ENCODE measurements at places on chromosomes 2 and 18.

- peak; percentile 69 for DNase-seq
Measured at GRCh38 chr2:23566241-23567142, 181.5 kb downstream of the KLHL29 start.

DNA sequence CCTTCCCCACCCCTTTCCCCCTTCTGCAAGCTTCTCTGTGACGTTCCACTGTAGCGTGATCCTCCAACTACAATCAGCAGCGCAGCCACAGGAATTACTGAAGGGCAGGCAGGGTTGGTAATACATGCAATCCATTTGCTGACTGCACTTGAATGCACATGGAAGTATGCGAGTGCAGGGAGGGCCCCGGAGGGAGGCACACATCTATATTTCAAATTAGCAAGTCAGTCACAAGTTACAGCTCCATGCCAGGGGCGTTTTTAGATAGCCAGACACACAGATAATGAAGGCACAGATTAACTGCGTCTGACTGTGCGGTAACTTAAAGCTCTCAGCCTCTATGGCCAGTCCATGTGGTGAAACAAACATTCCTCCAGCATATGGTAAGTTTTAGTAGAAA lies 209.2 kb upstream of the GATA6 start:
- no peak for DNase-seq

DNA sequence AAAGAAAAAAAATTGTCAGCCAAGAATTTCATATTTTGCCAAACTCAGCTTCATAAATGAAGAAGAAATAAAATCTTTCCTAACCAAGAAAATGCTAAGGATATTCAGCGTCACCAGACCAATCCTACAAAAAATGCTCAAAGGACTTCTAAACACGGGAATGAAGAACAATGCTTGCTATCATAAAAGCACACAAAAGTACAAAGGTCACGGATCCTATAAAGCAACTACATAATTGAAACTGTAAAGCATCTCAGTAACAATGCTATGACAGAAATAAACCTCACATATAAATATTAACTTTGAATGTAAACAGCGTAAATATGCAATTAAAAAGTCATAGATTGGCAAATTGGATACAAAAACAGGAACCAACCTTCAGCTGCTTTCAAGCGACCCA lies 1314.6 kb upstream of the GYPC start:
- DNase-seq: no peak

DNA sequence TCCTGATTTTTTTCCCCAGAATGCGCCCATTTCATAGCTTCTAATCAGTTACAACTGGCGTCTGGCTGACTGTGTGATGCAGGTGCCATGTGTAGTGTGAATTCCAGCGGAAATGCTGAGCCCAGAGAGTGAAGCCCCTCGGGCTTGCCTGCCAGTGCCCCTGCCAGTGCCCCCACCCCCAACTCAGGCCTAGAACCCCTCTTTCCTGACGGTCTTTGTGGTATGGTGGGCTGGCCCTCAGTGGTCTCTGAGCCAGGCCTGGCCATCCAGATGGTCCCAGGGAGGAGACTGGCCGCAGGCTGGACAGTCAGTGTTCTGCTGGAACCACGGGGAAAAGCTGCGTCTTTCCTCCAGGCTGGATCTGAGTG lies 3.1 kb downstream of the RAMP1 start:
- DNase-seq: peak; percentile 46

GRCh38 chr2:200585730-200586643 lies at the start of gene AOX1:
TSS of gene AOX1 (plus strand) at chr2:200586014. CDS start at chr2:200586109, 95 bp downstream.
- DNase-seq: peak; percentile 84

DNA sequence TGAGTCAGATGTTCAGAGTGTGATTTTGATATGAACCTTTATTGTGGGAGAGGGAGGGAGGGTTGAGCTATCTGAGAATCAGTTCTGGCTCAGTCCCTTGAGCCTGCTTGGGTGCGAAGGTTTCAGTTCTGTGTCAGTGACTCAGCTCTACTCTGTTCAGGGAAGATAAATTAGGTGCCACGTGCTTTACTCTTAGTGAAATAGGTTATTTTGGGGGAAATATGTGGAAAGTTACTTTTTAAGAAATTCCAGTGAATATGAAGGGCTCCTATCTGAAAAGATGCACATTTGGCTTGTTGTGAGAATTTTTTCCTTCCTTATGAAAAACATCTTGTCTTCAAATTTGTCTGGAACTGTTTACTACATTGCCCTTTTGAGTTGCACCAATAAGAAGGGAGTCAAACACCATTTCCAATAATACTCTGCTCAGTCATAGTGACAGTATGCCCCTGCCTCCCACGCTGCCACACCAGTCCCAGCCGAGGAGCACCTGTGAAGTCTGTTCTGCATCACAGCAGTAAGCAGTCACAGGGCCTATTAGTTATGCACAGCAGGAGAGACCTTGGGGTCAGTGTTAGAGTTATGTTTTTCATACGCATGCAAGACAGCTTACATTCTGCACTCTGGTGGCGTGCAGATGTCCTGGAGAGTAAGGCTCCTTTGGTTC lies 32.8 kb upstream of the DNAH7 start:
- DNase-seq: no peak

- no peak for DNase-seq
Measured at GRCh38 chr2:239120664-239121063, 272.8 kb downstream of the TWIST2 start.

DNA sequence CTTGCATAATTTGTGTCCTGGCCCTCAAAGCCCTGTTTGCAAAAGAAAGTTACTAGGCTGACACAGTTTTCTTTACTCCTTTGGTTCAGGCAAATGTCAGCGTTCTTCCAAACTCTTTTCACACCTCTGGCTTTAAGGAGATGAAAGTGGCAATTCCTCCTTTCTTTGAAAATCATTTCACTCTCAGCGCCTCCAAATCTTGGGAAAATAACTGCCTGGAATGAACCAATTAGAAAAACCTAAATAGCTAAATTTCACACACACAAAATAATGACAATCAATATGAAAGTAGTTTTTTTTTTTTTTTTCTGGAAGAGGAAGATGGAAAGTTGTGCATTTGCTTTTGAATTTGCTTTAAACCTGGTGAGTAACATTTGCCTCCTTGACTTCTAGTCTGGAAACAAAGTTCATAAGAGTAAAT lies 1.7 kb downstream of the MEIS1 start:
- no peak for DNase-seq

DNA sequence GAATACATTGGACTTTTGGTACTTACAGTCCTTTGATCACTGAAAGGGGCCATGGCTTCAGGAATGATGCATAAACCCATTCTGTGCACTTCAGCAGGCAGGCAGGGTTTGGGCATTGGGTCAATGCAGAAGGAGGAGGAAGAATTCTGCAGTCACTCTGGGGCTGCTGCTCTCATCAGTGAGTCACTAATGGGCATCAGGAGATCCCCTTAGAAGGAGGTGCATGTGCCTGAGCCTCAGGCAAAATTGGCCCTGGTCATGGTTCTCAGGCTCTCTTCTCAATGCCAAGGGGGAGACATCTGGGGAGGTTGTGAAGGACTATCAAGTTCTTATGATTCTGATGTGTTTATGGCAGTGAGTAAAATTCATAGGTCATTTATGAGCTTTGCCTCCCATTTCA lies 52.0 kb upstream of the TNP1 start:
- DNase-seq: peak; percentile 71

DNA sequence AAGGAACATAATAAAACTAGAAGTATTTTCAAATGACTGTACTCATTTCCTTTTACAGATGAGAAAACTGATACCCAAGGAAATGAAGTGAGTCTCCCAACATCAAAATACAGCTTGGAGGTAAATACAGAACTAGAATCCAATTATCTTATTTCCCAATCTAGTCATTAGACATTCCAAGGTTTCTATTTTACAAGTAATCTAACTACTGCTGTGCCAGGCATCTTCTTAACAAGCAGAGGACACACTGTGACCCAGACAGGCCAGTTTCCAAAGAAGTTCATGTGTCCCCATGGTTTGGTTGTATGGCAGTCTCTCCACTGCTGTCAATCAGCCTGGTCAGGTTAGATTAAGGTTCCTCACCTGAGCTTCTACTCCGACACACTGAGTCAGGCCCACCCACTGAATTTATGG lies 143.5 kb downstream of the THADA start:
- no peak for DNase-seq

- DNase-seq: no peak
Measured at GRCh38 chr2:47274054-47274782, 119.1 kb upstream of the STPG4 start.

GRCh38 chr2:182186132-182186735 lies 200.6 kb downstream of the PPP1R1C start:
- no peak for DNase-seq

DNA sequence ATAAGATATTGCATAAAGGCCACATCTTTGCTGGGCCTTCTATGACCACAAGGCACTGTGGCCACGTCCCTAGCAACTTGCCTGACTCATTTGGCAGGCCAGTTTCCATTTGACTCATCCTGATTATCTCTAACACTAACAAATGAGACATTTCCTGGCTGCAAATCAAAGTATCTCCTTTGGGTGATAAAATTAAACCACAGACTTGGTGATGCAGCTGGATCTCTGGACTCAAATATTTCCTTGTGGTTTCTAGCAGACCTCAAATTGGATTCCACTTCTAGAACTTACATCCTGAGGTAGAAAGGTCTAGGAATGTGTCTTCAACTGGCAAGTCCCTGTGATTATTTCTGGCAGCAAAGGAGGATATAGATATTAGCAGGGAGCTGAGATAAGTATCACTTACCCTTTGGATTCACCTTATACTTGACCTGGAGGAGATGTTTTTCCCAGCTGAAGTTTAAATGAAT lies 167.9 kb upstream of the NXPH2 start:
- DNase-seq: peak; percentile 82

DNA sequence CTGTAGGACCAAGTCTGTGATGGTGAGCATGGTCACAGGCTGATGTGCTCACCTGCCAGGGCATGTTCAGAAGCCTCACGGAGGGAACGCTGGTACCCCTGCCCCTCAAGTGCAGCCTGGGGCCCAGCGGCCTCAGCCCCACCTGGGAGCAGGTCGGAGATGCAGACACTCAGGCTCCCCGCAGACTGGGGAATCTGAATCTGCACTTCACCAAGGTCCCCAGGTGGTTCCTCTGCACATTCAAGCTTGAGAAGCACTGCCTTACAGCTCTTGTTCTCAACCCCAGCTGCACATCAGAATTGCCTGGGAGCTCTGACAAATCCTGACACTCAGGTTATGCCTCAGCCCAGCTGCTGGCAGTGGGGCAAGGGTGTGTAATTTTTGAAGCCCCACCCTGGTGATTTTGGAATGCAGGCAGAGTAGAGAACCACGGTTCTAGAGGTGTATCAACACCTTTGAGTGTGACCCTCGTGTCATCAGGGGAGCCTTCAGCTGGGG lies 54.8 kb downstream of the CRACDL start:
- DNase-seq: no peak

DNA sequence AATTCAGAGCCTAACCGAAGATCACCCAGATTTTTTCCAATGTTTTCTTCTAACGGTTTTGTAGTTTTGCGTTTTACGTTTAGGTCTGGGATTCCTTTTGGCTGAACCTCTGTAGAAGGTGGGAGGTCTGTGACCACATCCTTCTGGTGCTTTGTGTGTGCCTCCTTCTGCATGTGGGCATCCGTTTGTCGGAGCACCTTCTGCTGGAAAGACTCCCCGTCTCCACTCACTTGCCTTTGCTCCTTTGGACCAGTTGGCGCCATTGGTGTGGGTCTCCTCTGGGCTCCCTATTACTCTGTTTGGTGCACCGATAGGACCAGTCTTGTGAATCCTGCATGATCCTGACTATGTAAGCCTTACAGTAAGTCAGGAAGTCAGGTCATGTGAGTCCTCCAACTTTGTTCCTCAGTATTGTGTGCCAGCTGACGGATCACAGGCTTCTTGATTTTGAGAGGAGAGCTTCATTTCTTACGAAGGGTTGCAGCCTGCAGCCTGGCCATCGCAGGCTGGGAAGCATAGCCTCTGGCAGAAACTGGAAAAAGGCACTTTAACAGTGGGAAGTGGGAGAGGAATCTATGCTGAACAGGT lies 13.6 kb downstream of the AQP12A start:
- no peak for DNase-seq

DNA sequence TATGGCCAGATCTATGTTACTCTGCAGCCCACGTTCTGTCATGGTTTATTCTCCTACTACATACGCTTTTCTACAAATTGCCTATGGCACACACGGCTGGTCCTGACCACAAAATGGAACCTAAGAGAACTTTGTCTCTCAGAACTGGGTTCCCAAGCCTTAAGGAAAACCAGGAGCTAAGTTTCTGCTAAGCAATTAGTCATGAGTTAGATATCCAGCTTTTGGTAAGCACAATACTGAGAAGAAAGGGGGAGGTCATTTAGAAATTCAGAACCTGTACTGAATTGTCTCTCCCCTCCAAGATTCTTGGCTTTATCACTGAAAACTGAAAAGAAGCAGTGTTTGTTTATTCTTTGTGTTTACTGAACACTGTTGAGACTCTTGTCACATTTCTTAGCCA lies 283.5 kb upstream of the TANK start:
- DNase-seq: no peak

GRCh38 chr2:208057108-208057507 lies 31.8 kb upstream of the PLEKHM3 start:
- no peak for DNase-seq

DNA sequence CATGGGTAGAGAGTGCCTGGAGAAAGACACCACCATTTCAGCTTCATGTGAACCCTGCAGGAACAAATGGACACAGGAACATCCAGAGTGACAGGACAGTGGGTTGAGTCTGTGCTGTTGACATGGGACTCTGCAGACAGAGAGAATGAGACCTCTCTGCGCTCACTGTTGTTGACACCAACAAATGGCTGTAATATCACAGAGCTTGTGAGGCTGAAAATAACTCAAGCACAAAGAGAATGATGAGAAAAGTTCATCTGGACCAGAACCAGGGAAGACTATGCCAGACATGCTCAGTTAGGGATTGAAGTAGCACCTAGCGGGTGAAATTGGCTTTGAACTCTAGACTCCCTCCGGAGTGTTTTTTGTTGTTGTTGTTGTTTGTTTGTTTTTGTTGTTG lies 37.0 kb upstream of the YWHAQ start:
- no peak for DNase-seq

DNA sequence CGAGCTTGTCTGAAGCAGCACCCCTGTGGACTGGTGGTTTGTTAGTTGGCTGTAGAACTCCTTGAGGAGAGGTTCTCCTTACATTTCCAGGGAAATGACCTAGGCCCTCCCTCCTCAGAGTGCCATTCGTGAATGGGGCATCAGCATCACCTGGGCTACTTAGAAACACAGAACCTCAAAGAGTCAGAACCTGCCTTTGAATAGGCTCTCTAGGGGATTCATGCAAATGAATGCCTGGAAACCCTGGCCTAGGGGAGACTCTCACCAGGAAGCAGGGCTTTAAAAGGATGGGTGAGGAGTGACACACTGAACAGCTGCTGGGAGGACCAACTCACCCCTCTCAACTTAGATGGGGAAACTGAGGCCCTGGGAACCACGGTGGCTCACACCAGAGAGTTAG lies 2.1 kb upstream of the MOCOS start:
- no peak for DNase-seq

DNA sequence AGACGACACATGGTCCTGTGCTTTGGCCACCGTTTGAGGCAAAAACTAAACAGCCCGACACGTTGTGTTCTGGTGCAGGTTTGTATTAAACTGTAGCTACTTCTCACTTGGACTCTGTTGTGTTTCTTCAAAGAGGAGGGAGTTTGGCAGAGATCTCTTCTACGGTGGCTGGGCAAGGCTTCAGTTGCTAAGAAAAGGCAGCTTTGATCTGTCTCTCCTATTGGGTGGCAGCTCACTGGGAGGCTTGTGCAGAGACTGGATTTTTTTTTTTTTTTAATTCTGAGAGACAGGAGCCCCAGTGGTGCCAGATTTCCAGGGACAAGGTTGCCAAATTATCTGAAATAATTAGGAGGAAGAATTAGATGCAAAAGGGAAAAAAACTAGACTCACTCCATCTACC lies 20.2 kb upstream of the MAPRE3 start:
- no peak for DNase-seq

GRCh38 chr2:221833966-221834365 lies 261.9 kb upstream of the EPHA4 start:
- DNase-seq: peak; percentile 82

GRCh38 chr2:172893671-172894070 lies 158.0 kb downstream of the RAPGEF4 start:
- no peak for DNase-seq
